NCI-H2081 treated with DMSO at 0.1 percent for 48 hours (cell line): ENCODE measurements at places on chromosomes 3 and 15.

DNA sequence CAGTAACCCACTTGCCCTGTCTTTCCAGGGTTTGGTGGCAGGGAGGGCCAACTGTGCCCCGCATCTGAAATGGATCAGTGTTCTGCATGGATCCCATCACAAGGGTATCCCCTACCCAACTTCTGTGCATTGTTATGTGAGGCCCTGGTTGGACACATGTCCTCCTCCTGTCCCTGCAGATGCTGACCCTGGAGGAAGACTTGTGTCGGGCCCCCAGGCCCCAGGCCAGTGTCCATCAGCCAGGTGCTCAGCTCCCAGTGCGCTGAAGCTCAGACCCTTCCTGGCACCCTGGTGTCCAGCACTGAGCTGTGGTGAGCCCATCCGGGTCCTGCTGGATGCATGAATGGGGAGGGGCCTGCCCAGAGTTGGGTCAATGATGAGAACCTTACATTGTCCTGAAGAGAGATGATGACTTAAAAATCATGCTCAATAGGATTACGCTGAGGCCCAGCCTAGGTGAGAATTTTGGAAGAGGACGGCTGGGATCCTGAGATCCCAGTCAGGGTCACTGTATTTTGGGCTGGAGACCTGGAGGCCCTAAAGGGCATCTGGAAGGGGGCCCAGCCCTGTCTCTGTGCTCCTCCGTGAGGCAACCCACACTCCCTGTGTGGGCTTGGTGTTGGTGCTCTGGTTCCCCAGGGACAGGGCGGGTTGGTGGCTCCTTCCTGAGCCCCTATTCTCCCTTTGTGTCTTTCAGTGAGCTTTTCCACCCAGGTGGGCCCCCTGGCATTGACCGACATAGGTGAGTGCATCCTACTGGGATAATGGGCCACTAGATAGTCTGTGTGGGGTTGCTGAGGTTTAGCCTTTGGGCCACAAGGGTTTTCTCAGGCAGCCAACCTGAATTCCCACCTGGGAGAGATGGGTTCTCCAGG, 199.1 kb downstream of the UBE3A start:
- DNase-seq = no peak

DNA sequence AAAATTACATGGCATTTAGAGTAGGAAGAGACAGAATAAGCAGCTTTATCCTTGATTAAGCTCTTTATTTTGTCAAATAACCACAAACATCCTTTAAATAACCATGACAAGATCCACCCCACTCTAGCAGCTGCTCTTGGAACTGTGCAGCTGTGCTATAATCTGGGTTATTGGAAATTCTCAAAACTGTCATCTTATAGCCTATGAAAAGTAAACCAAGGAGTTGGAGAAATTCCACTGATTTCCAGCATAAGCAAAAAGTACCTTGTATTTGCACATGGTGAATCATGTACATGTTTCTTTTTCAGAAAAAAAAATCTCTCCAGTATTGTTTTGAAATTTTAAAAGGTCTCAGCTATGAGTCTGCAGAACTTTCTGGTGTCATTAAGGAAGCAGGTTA, 88.8 kb upstream of the ABI3BP start:
- DNase-seq = no peak

GRCh38 chr15:98823616-98824015, 175.3 kb downstream of the IGF1R start:
- no peak for DNase-seq

GRCh38 chr3:181615666-181616065, 96.1 kb upstream of the SOX2 start:
- no peak for DNase-seq

- DNase-seq = no peak
Observed at GRCh38 chr3:73401059-73401458, 223.7 kb downstream of the PDZRN3 start.

DNA sequence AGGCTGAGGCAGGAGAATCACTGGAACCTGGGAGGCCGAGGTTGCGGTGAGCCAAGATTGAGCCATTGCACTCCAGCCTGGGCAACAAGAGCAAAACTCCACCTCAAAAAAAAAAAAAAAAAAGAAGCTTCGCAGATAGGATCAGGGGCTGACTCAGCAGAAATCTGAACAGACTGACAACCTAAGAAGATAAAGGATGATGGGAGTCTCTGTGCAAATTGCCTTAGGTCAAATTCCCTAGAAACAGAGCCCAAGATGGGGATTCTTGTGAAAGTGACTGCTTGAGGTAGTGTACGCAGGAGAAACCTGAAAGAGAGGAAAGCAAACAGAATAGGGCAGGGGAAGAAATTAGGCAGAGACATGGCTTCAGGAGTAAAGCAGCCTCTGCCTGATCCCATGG, 160.8 kb upstream of the LRIG1 start:
- DNase-seq = no peak

DNA sequence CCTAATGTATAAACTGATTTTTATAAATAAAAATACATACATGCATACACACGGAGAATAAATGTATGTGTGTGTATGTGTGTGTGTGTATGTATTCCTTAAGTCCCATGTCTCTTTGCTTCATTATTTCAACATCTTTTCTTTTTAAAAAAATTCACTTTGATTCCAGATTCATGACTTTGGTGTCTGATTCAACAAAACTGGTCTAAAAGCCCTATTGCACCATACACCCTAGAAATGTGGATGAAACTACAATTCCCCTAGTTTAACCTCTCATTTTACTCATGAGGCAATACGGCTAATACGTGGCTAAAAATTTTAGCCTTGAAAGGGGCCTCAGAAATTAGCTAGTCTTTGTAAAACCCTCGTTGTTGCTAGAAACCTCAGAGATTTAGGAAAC, 228.1 kb downstream of the ADAMTS9 start:
- DNase-seq = no peak

GRCh38 chr3:32612547-32612946, 41.9 kb upstream of the DYNC1LI1 start:
- no peak for DNase-seq

DNA sequence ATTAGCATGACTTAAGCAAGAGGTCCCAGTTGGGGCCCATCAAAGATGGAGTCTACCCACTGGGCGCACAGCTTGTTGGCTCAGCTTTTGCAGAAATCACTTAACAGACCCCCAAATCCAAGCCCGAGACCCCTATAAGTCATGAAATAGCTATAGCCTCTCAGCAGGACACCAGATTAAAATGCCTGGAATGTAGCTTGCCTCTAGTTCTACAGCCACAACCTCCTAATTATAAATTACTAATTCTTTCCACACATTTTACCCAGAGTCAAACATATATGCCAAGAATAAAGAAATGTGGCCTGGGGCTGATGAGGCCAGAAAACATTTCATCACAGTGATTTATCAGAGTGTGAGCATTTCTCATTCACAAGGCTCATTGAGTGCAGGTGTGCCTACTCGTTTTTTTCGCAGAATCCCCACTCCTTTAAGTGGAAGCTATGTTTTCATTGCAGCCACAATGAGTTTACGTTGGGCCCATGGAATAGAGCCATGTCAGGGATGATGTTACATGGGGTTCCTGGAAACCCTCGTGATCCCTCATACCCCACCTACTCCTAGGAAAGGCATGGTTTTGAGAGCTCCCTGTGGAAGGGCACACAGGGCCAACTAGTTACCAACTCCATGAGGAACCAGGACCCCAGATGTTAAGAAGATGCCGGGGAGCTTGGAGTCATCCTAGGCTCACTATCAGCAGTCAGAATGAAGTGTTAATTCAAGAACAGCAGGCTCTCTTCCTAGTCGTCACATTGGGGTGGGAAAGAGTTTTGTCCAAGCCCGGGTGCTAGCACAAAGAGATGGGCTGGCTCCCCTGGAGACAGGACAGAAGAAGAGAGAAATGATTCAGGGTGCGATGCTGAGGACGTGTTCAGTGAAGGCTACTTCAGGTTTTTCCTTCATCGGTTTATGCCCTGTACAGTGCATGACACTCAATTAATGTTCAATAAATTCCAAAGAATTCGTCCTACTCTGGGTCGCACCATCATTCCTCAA, 90.2 kb upstream of the ABHD17C start:
- DNase-seq = no peak

DNA sequence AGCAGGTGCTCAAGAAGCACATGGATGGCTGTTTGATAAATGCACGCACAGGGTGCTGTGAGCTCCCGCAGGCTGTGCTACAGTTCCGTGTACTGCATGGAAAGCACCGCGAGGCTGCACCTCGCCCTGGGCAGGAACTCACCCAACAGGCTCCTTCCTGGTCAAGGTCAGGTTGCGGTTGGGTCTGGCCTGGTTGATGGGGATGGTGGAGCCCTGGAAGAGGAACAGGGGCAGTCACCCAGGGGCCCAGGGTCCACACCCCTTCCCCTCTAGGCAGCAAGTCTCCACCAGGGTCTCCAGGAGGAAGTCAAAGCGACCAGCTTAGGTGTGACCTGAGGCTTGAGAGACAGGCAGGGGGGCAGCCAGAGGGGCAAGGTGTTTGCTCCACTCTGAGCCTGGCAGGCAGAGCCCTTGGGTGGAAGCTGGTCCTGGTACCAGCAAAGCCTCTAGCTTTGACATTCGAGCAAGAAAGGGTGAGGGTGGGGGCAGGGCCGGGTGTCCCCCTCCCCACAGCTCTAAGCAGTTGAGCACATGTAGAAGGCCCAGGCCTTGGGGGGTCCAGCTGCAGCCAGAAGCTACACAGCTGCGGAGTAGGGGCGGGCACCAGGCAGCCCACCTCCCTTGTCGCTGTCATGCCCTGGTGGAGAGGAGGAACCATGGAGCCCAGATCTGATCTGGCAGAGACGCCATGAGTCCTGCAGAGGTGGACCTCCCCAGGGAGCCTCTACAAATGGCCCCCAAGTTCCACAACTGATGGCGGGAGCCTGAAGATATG, 46.3 kb upstream of the SLC41A3 start:
- DNase-seq = no peak

GRCh38 chr3:162719684-162720341, 1223.2 kb downstream of the OTOL1 start:
- no peak for DNase-seq

- DNase-seq = no peak
Observed at GRCh38 chr3:188573291-188573940, 419.5 kb downstream of the LPP start.

DNA sequence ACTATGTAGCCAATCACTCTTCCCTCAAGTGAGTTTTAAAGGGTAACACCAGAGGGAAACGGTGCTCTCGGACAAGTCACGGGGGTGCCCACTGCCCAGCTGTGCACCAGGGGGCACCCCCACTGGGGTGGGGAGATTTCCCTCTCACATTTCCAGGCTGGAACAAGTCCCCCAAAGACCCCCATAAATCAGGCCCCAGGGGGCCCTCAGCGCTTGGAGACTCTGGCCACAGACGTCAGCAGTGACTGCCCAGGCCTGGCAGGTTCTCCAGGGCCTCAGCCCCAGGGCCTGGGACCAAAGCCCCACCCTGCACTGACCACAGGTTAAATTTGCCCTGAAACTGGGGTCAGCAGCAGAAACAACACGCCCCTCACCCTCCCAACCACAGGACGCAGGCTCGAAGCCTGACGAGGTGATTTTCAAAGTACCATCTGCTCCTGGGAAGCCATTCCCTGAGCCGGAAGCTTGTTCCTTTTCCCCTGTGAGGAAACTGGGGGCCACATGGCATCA, 17.0 kb downstream of the XXYLT1 start:
- no peak for DNase-seq

DNA sequence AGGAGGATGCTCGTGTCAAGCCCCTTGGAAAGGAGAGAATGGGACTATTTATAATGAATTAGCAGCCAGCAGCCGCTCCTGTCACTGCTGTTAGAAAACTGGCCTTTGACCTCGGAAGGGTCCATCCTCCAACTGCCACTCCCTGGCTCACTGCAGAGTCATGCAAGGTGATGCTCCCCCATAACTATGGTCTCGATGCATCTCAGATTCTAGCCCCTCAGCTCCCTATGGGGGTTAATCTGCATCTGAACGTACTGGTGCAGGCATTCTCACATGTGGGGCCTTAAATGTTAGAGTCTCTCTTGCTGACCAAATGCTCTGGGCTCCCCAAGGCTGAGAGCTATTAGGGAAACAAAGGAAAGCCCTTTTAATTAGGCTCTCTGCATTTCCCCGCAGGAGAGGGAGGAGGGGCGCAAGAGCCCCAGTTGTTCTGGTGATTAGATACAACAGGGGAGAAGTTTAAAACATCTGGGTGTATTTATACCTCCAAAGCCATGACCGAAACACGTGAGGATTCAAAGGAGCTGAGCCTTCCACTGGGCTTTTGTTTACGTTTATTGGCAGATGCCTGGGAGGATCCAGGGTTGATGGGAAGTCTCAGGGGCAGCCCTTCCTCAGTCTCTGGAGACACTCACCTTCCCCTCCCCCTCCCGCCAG, 182.5 kb downstream of the OPA1 start:
- no peak for DNase-seq

- no peak for DNase-seq
Observed at GRCh38 chr3:189142527-189142926, 29.2 kb upstream of the TPRG1 start.

DNA sequence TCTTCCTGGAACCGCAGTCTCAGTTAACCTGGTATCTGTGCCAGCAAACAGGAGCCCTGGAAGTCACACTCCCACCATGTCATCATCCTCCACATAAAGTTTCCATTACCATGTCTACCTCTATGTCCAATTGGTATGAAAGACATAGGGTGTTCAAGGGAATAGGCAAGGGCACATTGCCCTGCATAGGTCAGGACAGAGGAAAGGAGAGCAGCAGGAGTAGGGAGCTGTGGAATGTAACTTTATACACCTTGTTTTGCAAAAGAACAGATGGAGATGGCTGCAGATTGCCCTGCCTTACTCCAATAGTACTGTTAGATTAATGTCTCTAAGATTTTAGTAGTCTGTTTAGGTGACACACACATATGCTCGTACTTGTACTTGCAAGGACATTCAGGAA, 1056.4 kb downstream of the NTRK3 start:
- DNase-seq = no peak

DNA sequence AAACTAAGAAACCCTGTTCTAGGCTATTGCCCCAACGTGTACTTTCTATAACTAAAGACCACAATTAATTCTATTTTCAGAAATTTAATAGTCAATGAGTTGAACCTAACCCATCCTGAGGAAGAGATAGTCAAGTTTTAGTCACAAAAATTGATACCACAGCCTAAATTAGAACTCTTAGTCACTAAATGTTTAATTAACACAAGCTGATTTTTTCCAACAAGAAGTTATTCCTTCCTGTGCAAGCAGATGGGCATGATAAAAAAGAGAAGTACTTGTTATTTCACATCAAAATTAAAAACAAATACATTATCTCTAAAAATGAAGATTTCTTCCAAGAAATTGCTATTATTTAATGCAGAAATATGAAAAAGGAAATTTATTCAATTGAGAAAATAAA, 38.4 kb upstream of the TERB2 start:
- DNase-seq = no peak

DNA sequence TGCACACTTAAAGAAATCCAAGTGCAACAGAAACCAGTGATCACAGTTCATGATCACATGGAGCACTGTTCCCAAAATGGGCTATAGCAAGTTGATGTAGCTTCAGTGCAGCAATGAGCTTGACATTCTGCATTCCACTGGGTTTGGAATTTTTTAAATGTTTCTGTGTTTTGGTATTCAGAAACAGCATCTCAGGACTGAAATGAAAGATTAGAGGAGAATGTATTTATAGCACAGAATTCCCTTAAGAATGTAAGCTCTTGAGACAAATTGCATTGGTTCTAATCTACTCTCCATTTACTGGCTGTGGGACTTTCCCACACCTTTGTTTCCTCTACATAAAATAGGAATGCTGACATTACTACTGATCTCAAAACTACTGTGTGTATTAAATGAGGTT, 162.7 kb downstream of the FGF12 start:
- no peak for DNase-seq

- no peak for DNase-seq
Observed at GRCh38 chr15:38053205-38053604, 118.8 kb downstream of the TMCO5A start.
